ENCODE measurements at places on chromosomes 13 and 19.
A peak's percentile ranks its signal among the peaks of the same experiment; 100 is the strongest.

GRCh38 chr13:53214433-53214832, 185.8 kb downstream of the OLFM4 start:
- no peak for DNase-seq

GRCh38 chr19:44947041-44947581, 1.3 kb downstream of the APOC2 start:
- no peak for DNase-seq

GRCh38 chr19:56351208-56351607, 36.6 kb upstream of the ZSCAN5A start:
- no peak for DNase-seq

DNA sequence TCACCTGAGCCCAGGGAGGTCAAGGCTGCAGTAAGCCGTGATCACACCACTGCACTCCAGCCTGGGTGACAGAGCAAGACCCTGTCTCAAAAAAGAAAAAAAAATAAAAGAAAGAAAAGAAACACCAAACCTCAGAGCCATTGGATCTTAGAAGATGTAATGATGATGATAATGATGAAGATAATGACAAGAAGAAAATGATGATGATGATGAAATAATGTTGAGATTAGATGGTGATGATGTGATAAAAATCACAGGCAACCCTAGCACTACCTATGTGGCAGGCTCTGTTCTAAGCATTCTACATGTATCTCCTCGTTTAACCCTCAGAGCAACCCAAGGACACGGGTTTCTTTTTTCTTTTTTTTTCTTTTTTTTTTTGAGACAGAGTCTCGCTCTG, 20.1 kb upstream of the HNRNPUL1 start:
- no peak for DNase-seq

- DNase-seq = no peak
Measured at GRCh38 chr19:18771328-18772242, 19.5 kb downstream of the COMP start.

DNA sequence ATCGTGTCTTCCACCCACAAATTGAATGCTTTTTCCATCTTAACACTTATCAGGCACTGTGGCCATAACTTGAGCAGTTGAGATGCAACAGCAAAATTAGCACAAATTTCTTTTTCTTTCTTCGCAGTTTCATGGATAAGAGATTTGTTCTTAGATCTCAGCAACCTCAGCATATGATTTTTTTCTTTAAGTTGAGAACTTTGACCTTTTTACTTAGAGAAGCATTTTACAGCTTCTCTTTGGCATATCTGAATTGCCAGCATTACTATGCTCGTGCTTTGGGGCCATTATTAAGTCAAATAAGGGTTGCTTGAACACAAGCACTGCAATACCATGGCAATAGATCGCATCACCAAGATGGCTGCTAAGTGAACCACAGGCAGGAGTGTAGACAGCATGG, 16.1 kb downstream of the USPL1 start:
- DNase-seq = no peak

DNA sequence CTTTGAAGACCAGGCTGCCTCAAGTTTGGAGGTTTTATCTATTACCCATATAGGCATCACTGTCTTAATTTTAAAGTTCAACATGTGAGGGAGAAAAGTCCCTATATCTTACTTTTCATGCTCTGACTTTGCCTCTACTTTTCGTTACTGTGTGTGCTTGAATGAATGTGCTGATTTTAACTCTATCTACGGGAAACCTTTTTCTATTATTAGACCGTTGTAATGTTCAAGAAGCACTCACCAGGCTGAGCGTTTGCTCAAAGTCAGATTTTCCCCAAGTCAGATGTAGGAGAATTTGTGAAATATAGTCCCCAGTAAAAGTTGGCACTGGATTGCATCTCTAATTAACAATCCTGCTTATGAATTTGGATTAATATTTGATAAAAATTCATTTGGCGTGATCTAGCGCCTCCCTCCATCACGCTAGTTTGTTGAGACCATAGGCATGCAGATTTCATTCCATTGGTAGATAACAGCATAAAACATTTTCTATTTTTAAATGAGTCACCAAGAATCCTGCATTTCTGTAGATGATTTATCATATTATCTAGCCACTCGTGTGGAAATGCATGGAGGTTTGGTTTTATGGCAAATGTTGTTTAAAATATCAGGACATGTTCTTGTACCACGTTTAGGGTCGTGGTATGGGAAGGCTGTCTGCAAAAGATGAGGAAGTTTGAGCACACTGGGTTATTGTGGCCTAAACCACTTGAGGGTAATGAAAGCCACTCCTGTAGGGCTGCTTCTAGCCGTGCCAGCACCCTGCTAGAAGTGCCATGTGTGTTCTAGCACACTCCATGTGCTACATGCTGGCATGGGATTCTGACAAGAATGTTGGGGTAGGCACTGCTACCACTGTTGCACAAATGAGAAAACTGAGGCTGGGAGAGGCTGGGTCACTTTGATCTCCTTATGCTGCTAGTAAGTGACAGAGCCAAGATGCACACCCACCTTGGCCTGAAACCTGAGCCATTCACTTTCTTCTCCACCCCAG, 179.4 kb downstream of the FGF9 start:
- DNase-seq = no peak

GRCh38 chr13:110216398-110217041, 90.4 kb downstream of the COL4A1 start:
- peak; percentile 73 for DNase-seq

DNA sequence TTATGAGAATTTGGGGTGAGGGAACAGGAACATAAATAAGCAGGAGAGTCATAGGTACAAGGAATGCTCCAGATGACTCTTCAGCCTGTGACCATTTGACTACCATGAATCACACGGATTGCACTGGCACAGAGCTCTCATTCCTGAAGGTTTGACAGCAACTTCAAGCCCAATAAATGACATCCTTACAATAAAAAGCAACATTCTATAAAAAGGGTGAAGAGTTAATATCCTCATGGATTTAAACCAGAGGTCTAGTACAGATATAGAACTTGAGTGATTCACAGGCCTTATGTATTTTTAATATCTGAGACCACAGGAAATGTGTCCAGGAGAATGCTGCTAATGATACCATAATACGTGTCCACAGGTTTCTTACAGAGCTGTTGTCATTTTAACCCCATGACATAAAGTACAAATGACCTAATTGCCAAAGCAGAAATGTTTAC, 158.1 kb downstream of the IRS2 start:
- DNase-seq = peak; percentile 91

DNA sequence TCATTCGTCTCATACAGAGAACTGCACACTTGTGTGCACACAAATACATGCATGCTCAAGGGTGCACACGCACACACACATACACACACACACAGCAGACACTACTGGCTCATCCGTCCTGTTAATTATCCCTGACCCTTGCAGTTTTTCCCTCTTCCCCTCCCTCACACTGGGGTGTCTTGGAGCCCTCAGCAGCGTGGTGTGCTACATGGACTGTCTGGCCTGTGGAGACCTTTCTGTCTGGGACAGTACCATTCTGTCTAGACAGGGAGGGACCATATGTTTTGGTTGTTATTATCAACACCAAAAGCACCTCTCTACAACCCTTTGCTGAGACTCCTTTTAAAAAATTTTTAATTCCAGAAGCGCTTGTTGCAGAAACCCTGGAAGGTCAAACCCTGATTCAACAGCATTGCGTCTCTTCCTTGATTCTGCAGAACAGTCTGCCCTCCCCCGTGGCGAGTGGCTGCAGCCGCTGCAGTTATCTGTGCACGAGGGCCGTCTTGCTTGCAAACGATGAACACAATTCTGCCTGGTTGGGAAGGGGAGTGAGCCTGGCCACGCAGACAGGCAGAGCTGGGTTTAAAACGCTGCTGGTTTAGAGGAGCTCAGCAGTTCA, 374.0 kb downstream of the IRS2 start:
- peak; percentile 65 for DNase-seq

GRCh38 chr13:40047322-40047771, 391.9 kb downstream of the COG6 start:
- DNase-seq = no peak

DNA sequence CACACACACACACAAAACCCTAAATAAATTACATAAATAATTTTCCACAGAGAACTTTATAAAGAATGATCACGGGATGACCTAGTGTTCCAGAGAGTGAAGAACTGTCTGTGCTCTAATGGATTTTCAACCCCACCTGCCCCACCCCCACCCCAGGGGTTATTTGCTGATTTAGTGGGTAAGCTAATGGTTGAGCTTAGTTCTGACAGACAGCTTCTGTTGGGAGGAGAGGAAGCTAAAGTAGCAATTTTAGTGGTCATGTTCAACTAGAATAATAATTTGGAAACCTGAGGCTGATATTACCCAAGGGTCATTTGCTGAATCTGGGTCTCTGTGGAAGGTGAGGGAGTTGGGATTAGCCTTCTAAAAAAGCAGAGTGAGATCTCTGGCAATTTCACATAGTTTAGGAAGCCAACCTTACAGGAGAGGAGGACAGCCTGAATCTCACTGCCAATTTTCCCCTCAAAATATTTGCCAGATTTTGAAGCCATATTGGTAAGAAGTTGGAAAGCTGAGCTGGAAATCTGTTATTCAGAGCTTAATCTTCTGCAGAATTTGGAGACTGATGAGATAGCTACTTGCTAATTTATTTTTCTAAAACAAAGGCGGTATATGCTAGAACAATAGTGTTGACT, 68.7 kb downstream of the POSTN start:
- no peak for DNase-seq

DNA sequence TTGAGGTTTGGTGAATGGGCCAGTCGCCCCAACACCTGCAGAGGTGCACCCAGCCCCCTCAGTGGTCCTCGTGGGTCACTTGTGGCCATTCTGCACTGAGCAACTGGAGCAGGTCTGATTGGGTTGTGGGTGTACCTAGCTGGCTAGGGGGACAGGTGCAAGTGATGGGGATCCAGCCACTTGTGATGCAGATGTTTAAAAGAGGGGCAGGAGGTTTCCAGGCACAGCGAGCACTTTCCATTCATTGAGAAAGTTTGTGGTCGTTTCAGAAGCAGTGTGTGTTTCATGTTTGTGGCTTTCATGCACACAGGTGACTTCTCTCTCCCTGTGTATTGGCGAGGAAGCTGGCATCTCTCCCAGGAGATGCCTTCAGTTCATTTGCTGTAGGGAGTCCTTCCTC, 34.7 kb downstream of the TSSK6 start:
- no peak for DNase-seq
